ENCODE measurements at places on chromosomes 1 and 21.

GRCh38 chr21:35394049-35394448 lies 344.9 kb upstream of the RUNX1 start:
- DNase-seq = no peak

- DNase-seq = no peak
These were observed 865 bp downstream of the PIGC start for GRCh38 chr1:172442843-172443565.

DNA sequence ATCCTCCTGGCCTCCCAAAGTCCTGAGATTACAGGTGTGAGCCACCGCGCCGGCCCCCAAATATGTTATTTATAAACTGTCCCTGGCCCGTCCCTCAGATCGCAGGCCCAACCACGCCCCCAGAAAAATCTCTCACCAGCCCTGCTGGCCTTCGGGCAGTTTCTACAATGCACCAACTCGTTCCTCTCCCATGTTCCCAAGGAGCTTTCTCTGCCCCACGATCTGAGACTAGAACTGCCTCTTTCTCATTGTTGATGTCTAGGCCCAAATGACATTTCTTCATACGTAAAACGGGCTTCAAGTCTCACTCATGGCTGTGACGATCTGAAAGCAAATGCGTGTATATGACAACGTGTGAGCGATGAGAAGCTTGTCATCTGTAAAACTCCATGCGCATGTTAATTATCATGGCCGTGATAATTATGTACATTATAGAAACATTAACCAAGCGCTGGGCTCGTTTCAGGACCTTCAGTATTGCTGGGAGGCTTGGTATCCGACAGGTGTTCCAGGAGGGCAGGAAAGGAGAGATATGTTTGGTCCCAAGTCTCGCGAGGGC lies 748 bp upstream of the NIPAL3 start:
- DNase-seq = no peak

- DNase-seq = no peak
These were observed 26.1 kb downstream of the ETS2 start for GRCh38 chr21:38831526-38832467.

DNA sequence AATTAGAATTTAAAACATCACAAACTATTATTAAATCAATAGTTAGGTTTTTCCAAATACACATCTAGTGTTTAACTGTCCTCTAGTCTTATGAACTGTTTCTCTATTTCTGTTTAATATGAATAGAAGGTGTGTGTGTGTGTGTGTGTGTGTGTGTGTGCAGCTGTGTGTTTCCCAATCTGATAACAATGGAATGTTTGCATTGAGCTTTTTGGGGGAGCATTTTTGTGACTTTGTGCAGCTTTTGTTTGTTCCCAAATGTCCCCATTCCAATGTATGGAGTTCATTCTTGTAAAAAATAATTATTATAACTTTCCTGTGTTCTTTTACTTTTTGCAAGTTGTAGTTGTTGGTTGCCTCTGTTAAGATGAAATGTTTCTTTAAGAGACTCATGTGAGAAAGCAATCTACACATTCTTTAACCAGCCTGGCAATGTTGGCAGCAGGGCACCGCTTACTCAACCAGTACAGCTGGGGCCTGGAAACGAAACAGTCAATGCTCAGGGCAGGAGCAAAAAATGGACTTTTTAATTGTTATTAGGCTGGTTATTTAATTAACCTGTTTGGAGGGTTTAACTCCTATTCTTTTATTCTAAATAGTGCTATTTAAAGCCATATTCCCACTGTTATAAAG lies 354.3 kb downstream of the SRGAP2C start:
- no peak for DNase-seq

- DNase-seq = no peak
These were observed 134.1 kb downstream of the FCRL5 start for GRCh38 chr1:157418231-157418630.

DNA sequence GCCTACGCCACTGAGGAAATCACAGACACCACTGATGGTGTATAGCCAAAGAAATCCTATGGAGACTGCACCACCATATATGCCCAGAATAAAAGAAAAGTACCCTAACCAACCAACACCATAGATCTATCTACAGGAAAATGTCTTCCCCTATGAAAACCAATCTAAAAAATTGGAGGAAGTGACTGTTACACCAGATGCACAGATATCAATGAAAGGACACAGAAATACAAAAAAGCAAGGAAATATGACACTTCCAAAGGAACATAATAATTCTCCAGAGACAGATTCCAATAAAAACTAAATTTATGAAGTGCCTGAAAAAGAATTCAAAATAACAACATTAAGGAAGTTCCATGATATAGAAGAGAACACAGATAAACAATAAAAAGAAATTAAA lies 56.8 kb upstream of the BCL10 start:
- no peak for DNase-seq

GRCh38 chr1:223048026-223048425 lies 95.0 kb downstream of the TLR5 start:
- no peak for DNase-seq

GRCh38 chr1:151133018-151133806 lies 13.2 kb downstream of the SEMA6C start:
- DNase-seq = no peak

- no peak for DNase-seq
These were observed 123.0 kb upstream of the TMPRSS2 start for GRCh38 chr21:41630917-41631316.

DNA sequence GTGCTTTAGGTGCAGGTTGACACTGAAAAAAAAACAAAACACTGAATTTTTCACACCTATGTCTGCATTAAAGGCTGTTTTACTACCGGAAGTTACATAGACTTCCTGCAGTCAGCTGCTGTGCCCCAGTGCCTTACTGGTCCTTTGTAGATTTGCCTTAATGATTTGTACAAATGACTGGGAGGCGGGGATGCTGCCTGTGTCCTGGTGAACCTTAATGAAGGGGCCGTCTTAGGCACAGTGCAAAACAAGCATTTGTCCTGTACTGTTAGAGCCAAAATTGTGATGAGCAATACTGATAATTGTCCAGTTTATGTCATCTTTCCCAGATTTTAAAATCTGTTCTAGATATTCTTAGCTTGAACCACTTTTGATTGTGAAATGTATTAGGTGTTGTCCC lies 90.9 kb upstream of the PGD start:
- DNase-seq = no peak

DNA sequence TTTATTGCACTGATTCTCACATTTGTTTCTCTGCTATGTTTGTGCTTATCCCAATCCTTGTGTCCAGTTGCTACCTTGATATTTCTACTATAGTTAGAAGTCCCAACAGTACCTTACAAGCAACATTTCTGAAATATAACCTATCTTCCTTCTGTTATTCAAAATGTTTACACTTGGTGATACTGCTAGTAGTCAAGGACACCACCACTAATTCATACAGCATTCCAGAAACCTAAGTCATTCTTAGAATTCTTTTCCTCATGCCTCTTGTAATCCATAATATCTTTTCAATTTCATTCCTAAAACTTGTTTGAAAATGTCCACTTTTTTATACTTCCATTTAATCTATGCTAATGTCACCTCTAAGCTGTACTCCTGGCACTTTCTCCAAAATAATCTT lies 2132.1 kb downstream of the NCAM2 start:
- DNase-seq = no peak

DNA sequence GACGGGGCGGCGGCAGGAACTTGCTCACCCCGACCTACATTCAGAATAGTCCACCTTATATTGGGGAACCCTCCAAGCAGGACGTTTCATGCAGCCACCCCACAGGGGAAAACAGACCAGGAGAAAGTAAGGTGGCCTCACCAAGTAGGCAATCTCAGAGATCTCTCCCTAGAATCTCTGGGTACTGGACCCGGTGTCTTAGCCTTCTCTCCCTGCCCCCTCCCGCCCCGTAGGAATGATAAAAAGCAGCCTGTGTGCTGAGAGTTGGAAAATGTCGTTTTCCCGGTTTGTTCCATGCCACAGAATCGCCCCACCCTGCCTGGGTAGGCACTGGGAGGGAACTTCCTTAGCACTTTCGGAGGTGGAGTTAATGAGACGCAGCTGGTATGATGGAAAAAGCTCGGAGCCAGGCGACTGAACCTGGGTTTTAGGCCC lies 789 bp upstream of the PTPN14 start:
- no peak for DNase-seq

GRCh38 chr1:3697810-3698209 lies 45.5 kb downstream of the TP73 start:
- no peak for DNase-seq

DNA sequence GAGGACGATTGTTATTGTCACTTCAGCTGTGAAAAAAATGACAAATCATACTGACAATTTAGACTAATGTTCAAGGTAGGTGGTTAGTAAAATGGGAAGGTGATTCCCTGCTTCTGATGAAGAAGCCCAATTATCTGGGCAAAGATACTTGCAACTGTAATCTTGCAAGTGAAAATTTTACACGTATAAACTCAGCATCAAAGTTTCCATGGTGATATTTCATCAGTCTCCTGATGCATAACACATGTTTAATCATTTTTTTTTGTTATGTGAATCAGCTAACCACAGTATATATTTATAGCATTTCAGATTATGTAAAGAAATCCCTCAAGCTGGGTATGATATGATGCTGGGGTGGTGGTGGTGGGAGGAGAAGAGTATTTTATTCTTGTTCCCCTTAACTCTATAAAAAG lies 16.4 kb upstream of the KCNK1 start:
- DNase-seq = no peak

GRCh38 chr1:167616521-167616920 lies 13.5 kb upstream of the RCSD1 start:
- DNase-seq = no peak

DNA sequence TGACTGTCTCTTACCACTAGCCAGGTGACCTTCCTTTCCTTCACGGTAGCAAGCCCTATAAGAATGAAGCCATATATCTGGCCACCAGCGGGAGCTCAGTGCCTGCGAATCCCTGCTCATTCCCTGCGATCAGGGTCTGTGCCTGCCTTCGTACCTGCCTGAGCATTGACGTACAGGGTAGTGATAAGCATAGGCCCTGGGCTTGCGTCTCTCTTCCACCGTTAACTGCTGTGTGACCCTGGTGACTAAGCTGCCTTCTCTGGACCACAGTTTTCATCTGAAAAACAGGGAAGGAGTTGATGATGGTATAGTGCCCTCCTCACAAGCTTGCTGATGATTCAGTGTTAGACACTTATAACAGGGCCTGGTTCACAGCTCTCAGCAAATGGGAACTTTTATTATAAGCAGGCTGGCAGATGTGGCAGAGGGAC lies 4.1 kb downstream of the ZC3H12A start:
- no peak for DNase-seq

GRCh38 chr1:2631136-2632050 lies 1.4 kb downstream of the MMEL1 start:
- no peak for DNase-seq

DNA sequence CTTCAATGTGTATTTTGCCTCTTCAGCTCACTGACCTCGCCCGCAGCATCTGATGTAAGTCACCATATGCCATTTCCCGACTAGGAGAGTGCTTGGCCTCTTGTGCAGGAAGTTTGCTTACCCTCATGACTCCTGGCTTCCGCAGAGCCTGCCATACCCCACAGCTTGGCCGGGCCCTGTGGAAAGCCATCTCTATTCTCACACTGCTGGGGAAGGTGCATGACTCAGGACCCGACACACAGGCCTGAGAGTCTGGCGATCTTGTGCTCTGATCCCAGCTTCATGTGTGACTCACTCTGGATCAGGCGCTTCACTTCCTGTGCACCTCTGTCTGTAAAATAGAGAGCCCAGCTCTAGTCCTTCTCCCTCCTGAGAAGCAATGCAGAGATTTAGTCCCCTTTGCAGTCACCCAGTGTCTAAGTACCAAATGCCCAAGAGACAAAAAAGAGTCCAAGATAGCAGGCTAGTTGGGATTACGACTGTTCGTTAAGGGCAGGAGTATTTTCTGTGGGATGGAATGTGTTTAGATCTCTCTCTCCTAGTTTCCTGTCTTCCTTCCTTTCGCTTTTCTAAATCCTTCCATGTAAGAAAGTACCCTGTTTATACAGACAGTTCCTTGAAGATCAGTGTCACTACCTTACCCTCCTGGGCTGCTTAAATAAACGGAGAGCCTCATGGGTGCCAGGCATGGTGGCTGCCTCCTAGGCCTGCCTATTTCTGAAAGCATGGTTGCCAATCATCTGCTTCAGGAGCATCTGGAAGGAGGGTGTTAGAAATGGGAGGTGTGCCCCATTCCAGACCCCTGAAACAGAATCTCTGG lies 62.8 kb upstream of the KIF26B start:
- DNase-seq = no peak

DNA sequence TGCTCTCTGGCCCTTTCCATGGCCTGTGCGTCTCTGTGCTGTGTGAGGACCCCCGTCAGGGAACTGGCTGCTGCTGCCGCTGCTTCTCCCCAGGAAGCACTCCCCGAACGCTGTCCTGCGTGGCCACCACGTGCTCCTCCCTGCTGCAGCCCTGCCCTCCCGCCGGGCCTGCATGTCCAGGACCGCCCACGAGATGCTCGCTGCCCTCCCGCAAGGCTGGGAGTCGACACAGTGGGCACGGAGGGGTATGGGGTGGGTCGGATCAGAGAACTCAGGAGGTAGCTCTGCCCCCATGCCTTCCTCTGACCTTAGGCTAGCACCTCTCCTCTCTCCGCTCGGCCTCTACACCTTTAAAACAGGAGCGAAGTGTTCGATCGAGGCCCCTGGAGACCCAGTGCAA lies 171.9 kb upstream of the AJAP1 start:
- no peak for DNase-seq

DNA sequence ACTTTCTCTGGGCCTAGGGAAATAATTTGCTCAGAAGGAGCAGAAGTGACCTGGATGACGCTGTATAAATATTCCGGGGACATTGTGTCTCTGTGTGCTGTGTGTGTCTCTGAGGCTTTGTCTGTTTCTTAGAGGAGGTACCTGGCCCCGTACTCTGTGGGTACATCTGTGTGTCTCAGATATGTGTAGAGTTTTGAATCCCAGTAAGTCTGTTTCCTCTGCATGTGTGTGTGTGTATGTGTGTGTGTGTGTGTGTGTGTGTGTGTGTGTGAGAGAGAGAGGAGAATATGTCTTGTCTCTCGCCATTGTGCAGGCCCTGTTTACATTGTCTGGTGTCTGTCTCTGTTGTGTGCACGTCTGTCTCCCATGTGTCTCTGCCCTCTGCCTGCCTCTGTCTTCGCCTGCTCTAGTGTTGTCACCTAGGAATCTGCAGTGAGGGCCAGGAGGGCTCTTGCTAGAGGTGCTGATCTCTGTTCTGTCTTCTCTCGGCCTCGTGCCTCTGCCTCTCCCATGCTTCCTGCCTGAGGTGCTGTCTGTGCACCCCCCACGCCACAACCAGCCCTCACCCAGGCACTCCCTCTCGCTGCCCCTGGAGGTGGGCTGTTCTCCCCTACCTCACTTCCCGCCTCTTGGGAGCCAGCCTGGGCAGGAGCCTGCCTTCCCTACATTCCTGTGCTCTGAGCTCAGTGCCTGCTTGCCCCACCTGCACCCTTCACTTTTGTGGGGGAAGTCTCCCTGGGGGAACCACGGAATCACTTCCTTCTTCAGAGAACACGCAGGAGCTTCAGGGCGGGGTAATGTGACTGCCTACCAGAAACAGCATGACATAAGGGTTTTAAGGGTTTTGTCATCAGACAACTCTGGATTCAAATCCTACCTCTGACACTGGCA lies 5.9 kb downstream of the MAP7D1 start:
- peak; percentile 36 for DNase-seq

GRCh38 chr21:43755820-43756594 lies 20.1 kb downstream of the CSTB start:
- no peak for DNase-seq

GRCh38 chr1:59543211-59543668 lies 246.3 kb downstream of the FGGY start:
- no peak for DNase-seq
